NCI-H2171 (cell line): ENCODE measurements at places on chromosomes 12 and 14.

DNA sequence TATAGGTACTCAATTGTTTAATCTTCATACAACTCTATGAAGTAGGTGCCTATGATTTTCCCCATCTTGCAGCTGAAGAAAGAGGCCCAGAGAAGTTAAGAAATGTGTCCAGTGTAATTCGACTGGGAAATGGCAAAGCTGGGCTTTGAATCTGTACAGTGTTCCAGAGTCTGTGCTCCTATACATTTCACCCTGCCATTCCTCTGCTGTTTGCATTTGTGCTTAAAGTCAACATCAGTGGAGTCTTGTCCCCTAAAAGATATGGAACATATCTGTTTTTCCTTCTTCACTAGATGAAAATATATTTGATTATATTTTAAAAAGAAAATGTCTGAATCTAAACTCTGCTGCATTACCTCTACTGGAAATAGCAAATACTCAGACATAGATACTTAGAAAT is 88.6 kb downstream of the SEC23A start:
- DNase-seq: no peak

DNA sequence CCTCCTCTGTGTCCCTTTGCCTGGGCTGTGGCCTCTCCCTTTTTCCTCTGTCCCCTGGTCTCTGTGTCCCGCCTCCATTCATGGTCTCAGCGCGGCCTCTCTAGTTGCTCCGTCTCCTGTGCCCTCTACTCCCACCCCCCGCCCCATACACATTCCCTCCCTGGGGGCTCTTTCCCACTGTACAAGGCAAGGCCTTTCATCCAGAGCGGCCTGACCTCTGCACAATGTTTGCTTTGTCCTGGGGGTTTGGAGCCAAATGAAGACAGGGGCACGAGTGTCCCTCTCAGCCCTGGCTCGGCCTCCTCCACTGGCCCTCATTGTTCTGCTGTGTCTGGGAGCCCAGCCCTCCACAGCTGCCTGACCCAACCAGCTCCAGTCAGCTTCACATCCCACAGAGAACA is 678.6 kb downstream of the BCL11B start:
- DNase-seq: no peak

GRCh38 chr12:100919116-100919515 is 124.5 kb downstream of the ANO4 start:
- no peak for DNase-seq

DNA sequence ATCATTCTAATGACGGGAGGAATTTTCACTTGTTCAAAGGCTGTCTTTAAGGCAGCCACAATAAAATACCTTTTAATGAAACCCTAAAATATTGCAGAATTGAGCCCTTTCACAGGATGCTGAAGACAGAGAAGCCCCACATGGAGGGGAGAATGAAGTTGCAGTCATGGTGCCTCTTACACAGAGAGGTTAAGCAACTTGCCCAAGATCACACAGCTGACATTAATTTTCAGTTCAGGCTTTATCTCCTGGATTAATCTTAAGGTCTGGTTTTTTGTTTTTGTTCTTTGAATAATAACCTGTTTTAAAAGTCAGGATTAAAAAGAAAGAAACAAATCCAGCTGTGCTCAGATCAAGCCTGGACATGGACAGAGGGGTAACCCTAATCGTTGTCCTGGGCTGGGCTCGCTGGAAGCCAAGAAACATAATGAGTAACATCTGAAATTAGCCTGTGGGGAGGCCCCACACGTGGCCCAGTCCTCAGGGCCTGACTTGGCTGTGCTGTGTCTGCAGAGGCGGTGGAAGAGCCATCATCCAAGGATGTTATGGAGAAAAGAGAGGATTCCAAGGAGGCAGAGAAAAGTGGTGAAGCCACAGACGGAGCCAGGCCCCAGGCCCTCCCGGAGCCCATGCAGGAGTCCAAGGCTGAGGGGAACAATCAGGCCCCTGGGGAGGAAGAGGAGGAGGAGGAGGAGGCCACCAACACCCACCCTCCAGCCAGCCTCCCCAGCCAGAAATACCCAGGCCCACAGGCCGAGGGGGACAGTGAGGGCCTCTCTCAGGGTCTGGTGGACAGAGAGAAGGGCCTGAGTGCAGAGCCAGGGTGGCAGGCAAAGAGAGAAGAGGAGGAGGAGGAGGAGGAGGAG is 8.0 kb downstream of the CHGA start:
- no peak for DNase-seq

GRCh38 chr12:69102856-69103255 is 136.5 kb upstream of the CPSF6 start:
- DNase-seq: no peak

- DNase-seq: no peak
These were observed 78.7 kb downstream of the TXNDC16 start for GRCh38 chr14:52473557-52473956.

DNA sequence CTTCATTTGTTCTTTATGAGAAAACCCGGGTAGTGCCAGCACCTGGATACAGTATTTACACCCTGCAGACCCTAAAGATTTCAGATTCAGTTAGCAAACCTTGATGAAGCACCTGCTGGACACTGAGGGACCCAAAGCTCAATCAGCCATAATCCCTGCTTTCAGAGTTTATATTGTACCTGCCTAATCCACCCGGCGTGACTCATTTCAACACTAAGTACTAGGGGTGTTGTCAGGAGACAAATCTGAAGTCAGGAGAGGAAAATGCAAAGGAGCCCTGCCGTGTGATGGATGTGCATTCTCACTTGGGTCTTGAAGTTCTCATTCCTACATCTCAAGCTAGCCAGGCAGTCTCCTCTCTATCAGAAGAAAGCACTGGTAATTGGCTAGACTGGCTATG is 176.7 kb upstream of the BCL2L14 start:
- DNase-seq: no peak

- DNase-seq: no peak
These were observed 98.9 kb downstream of the ZFP36L1 start for GRCh38 chr14:68693926-68694325.

DNA sequence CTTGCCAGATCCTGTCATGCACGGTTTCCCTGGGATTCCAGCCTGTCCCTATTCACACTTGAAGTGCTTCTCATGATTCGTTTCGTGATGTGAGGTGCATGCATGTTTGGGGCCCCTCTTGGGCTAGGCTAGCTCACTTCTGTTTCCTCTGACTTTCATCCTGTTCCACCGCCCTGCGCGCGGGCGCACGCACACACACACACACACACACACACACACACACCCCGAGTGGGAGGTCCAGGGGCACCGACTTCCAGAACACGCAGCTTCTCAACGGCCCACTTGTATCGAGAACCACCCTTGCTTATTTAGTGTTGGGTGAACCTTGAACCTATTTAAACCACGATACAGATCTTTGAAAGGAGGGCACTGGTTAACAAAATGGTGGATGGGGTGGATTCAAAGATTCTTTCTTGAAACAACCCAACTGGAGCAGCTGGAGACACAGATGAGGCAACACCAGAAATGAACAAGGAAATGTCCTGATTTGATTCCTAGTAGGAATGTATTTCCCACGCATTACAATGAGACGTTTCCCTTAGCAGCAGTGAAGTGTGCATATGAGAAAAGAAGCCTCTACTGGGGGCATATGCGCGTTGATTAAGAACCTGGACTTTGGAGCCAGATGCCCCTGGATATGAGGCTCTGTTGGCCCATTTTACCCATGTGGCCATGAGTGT is 16.3 kb downstream of the ELK3 start:
- DNase-seq: no peak

DNA sequence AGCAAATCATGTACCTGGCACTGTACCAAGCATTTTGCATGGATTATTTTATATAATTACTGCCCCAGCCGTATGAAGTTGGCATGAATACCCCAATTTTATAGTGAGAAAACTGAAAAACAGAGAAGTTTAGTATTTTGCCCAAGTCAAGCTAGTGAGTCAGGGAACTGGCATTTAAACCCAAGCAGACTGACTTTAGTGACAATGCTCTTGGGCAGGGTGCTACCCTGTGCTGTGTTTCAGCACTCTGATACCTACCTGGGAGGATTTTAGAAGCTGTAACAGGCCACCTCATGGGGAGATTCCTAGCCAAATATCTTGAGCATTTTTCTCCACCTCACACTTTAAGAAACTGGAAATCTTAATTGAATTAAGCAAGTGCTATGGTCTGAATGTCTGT is 98.1 kb upstream of the MAX start:
- DNase-seq: no peak

- no peak for DNase-seq
These were observed 11.8 kb upstream of the OR6S1 start for GRCh38 chr14:20652996-20653975.

DNA sequence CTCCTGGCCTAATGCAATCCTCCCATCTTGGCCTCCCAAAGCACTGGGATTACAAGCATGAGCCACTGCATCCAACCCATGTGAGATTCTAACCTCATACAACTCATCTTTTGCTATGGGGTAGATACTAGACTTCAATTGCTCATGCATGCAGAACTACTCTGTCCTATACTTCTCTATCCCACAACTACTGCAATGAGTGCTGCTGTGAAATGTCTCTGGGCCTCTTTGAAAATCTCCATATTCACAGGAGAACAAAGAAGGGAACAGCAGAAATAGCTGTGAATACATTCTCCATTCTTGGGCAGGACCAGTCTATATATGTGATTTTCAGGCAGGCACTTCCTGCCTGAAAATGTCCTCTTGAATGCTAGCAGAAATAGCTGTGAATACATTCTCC is 220.7 kb upstream of the GRIP1 start:
- no peak for DNase-seq

- no peak for DNase-seq
These were observed 105.6 kb downstream of the TMEM121 start for GRCh38 chr14:105632010-105632409.

DNA sequence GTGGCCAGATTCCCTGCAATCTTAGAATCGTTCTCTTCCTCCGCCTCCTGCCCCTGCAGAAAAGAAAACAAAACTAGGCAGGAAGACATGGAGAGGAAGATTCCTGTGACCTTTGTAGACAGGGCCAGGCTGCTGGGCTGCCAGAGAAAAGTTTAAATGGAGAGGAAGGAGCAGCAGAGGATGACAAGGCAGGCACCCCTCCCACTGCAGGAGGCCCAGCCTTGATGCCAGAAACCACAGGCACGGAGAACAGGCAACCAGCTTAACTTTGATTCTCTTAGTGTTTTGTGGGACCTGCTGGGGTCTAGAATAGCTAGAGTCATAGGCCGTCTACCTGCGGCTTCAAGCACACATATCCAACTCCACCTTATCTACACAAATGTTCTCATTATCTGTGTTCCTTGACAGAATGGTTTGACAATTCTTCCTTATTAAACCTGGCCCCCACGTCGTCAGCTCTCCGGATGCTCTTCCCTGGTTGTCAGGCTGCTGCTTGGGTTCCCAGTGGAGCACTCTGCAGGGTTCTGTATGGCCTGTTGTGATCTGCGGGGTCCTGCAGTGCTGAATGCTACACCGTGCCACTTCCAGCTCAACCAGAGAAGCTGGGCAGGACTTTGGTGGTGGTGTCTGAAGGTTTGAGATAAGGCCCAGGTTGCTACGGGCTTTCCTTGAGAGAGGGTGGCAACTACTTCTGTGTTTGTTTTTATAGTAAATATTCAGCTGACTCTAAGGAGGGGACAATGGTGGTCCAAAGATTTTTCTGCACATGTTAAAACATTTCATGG is 609.5 kb downstream of the AACS start:
- DNase-seq: no peak

DNA sequence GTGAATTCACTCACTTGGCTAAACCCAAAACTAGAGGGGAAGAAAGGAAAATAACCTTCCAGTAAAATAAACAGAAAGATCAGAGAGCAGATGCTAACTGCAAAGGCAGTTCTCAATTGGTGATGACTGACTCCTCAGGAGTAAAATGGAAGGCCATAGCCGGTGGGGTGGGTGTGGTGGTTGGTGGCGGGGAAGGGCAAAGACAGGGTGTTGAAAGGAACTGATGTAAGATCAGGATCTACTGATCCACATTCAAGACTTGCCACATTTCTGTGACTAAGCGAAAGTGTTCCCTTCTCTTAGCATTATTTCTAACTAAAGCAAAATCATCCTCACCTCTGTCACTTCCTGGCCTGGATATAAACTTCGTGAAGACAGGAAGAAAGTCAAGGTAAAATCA is 26.3 kb upstream of the TC2N start:
- no peak for DNase-seq

DNA sequence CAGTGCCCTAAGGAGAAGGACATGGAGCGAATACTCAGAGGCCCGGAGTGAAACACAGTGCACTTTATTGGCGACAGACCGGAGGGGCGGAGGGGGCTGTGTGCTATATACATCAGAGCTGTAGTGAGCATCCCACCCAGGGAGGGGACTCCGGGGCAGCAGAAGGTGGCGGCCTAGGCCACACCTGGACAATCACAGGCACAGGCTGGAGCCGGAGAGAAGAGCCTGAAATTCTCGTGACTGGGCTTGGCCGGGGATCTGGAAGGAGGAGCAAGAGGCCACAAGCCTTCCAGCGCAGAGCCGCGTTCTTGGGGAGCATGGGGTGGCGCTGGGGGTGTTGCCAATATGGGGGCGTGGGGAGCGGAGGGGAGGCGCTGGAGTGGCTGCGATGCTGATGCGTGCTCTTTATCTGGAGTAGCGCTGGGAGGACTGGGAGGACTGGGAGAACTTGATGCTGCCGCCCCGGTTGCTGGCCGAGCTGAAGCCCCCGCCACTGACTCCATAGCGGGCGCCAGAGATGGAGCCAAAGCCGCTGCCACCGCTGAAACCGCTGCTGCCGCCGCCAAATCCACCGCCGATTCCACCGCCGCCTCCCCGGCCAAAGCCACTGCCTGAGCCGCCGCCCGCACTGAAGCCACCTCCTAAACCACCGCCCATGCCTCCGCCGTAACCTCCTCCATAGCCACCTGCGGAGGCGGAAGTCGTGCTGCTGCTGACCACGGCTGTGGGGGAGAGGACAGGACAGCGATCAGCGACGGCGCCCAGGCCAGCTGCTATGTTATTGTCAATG is 6.1 kb downstream of the KRT3 start:
- no peak for DNase-seq

- DNase-seq: no peak
These were observed 60.4 kb upstream of the FOXN3 start for GRCh38 chr14:89477391-89477790.

DNA sequence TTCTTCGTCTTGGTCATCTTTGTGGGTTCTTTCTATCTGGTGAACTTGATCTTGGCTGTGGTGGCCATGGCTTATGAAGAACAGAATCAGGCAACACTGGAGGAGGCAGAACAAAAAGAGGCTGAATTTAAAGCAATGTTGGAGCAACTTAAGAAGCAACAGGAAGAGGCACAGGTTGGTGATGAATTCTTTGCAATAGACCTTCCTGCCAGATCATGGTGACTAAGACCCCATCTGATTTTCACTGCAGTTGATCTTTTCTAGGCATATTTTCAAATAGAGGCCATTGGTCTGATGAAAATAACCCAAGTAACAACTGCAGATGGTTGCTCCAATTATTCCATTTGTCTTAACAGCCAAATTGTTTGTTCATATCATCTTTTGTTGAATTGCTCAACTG is 114.4 kb downstream of the SCN8A start:
- DNase-seq: no peak

GRCh38 chr12:29599381-29599780 is 101.9 kb upstream of the OVCH1 start:
- no peak for DNase-seq
